ENCODE measurements at places on chromosomes 4 and X.

DNA sequence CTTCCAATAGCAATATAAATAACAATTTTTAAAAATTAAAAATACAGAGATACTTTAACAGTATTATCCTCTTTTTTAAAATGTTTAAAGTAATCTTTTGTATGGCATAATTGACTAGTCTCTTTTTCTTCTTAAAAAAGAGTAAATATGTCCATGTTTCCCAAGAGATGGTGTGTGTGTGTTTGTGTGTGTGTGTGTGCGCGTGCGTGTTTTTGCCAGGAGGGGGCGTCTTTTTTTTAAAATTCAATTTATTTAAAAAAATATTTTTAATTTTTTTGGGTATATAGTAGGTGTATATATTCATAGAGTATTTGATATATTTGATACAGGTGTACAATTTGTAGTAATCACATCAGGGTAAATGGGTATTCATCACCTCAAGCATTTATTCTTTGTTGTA is 1073.7 kb downstream of the PCDH7 start:
- no peaks in the 10 kb centered on the region for H3K4me1 ChIP-seq
- DNase-seq, result no peak
- no peak overlapping the region for H3K27ac ChIP-seq
- no peaks in the 10 kb centered on the region for H3K27me3 ChIP-seq

GRCh38 chrX:53594354-53594753 is 92.2 kb downstream of the HUWE1 start:
- H3K36me3 ChIP-seq, result peaks cover 75% of the 10 kb centered on the region
- H3K4me1 ChIP-seq, result peaks cover 13% of the 10 kb centered on the region
- H3K27ac ChIP-seq, result peak overlapping the region; percentile 24
- H3K27me3 ChIP-seq, result no peaks in the 10 kb centered on the region

DNA sequence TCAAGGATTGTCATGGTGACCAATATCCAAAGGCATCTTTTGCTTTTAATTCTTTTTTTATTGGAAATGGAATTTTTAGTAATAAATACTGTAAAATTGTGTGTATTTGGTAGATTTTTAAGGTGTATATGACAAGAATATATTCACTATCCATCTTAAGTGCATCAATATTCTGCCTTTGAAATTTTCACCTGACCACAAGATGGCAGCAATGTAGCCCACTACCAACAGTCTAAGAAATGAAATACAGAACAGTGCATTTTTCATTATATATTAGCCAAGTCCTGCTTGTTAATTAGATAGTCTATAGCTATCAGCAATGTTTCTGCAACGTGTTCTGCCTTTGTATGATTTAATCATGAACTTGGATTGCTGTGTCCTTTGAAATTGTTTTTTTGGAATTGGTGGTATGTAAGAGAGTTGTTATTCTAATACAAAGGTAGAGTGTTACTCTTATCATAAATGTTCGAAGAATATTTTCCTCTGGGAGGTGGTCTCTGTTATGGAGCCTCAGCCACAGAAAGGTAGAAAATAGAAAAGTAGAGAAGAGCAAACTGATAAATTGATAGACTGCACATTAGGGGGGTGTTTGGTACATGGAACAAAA is 38.2 kb downstream of the HPGDS start:
- no peak for DNase-seq
- H3K4me3 ChIP-seq, result no peak overlapping the region
- H3K27ac ChIP-seq, result no peak overlapping the region
- H3K27me3 ChIP-seq, result no peaks in the 10 kb centered on the region

DNA sequence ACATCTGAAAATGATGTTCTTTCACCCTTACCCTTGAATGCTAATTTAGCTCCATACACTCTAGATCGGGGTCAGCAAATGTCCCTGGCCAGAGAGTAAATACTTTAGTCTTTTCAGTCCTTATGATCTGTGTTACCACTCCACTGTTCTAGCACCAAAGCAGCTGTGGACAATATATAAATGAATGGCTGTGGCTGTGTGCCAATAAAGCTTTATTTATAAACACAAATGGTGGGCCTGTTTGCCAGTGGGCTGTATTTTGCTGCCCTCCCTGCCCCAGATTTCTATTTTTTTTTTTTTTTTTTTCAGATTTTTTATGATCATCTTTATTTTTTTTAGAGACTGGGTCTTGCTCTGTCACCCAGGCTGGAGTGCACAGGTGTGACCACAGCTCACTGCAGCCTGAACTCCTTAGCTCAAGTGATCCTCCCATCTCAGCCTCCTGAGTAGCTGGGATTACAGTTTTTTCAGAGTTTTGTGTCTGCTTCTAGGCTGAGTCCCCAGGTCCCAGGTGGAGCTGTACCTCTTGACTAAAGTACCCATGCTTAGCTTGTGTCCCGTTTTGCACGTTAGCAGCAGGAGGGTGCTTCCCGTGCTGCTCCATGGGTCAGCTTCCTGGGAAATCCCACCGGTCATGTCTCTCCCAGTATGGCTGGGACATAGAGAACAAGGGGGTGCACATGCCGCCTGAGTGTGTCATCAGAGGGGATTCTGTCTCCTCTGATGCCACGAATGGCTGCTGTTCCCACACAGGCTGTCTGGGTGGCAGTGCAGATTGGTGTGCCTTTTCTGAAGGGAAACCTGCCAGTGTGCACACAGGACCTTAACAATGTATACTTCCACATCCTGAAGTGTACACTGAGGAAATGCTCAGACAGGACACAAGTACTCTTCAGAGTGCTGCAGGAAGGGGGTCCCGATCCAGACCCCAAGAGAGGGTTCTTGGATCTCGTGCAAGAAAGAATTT is 16.0 kb upstream of the GRPEL1 start:
- peaks cover 51% of the 10 kb centered on the region for H3K27me3 ChIP-seq
- no peak overlapping the region for H3K27ac ChIP-seq
- H3K4me3 ChIP-seq, result no peak overlapping the region
- no peak for DNase-seq
- no peaks in the 10 kb centered on the region for H3K36me3 ChIP-seq

GRCh38 chr4:112210777-112211176 is 20.8 kb upstream of the AP1AR start:
- H3K36me3 ChIP-seq, result no peaks in the 10 kb centered on the region
- H3K4me1 ChIP-seq, result no peaks in the 10 kb centered on the region
- H3K4me3 ChIP-seq, result no peak overlapping the region
- H3K27me3 ChIP-seq, result no peaks in the 10 kb centered on the region
- H3K27ac ChIP-seq, result no peak overlapping the region
- DNase-seq, result no peak

Measured in activated B cell treated with CpG ODN at 0.5 μM for 24 hours (primary cell).